Urinary bladder (tissue), 4 donors: ENCODE measurements at places on chromosomes 4 and X.

DNA sequence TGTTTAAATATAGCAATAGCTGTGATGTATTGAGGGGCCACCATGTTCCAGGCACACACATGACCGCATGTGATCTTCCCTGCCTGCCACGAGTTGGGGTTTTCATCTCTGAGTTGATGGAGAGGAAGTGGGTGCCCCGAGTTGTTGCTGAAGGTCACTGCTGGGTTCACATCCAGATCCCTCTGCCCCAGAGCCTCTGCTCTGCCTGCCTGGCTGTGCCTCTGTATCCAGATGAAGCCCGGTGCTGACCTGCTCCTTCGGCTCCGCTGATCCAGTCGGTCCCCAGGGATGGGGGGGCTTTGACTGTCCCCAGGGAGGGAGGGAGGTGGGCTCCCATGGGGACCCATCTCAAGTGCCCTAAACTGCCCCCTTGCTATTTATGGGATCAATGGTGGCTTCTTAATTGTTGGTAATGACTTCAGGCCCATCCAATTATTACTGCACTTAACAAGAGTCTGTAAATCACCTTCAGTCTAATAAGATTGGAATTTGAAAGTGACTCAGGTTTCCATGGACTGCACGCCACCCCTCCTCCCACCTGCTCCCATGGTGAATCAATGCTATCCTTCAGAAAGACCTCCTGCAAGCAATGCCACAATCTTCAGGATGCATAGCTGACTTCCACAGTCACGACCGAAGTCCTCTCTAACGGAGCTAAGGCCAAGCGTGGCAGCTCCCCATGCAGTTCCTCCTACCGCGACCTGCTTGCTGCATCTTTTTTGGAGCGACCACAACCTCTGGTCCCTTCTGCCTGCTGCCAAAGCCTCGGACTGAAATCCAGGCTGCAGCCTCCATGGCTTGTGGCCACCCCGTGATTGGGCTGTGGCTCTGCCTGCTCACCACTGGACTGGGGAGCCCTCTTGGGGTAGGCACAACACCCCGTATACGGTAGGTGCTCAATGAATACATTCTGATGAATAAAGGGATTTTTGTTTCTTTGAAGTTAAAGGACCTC lies 73.1 kb downstream of the CPZ start:
- DNase-seq: no peak

- no peak for DNase-seq
Observed at GRCh38 chrX:72100824-72101351, 30.8 kb downstream of the RTL5 start.

DNA sequence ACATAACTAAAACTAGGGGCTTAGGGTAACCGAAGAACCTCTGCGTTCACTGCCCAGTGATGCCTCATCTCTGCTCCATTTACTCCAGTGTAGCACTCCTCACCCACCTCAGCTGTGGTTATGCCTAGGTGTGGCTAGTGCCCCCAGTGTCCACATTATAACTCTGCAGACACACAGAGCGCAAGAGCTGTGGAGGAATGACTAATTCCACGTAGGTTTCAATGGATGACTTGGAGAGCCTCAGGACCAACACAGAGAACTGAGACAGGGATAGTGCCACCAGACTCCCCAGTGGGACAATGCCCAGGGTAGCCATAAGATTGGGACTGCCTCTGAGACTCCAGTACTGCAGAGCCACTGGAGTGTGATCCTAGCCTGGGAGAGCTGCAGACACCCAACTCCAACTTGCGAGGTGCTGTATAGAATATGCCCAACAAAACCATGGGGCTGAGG lies 542.4 kb upstream of the DIPK2B start:
- DNase-seq: no peak

GRCh38 chrX:100973411-100973810 lies 3.9 kb downstream of the ARL13A start:
- DNase-seq: no peak

GRCh38 chr4:88799900-88800299 lies 102.3 kb upstream of the NAP1L5 start:
- DNase-seq: no peak

DNA sequence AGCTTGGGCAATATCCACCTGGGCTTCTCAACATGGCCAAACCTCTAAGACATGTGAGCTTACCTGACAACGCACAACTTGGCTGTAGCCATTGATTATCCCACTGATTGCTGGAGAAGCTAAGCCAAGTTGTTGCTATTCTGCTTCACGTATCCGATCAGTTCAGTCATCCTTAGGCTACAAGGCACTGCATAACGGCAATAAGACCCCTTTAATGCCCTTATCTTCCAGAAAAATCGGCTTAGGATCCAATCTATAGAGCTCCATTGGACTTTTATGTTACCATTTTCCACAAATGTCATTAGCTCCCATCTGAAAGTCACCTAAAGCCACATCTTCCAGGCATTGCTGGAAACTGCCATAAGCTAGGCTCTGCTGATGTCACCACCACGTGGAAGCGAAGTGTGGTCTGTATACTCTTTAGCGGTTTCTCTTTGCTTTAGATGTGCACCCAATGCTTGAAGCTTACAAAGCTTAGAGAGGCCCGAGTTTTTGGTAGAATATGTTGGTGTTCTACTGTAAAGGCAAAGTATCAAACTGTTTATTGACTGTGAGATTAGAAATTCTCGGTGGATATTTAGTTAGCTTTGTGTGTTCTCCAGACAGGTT lies 163.1 kb downstream of the CPE start:
- no peak for DNase-seq

DNA sequence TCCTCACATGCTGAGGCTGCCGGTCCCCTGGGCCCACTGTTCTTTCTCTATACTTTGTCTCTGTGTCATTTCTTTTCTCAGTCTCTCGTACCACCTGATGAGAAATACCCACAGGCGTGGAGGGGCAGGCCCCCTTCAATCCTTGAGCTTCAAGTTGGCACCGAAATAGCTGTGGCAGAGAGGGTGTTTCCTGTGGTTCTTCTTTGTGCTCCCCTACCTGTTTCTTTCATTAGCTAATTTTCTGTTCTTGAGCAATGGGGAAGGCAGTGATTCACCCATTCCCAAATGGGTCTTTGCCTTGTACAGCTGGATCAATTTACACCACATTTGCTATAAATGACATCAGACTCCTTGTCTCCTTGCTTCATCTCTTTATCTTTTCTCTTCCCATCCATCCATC lies 2.1 kb upstream of the CYSLTR1 start:
- DNase-seq: no peak

GRCh38 chrX:37813570-37813969 lies 33.7 kb downstream of the CYBB start:
- DNase-seq: no peak

- no peak for DNase-seq
Observed at GRCh38 chrX:110284159-110284558, 33.7 kb downstream of the AMMECR1 start.

- no peak for DNase-seq
Observed at GRCh38 chrX:23887451-23887850, 20.3 kb downstream of the APOO start.

GRCh38 chrX:11269996-11270395 lies 23.2 kb upstream of the AMELX start:
- no peak for DNase-seq
